ENCODE measurements at places on chromosomes 4 and X.

- no peak for DNase-seq
Measured at GRCh38 chr4:21011106-21011505, 310.8 kb downstream of the PACRGL start.

GRCh38 chrX:153593811-153594500 lies 5.0 kb downstream of the CCNQ start:
- DNase-seq, result no peak

DNA sequence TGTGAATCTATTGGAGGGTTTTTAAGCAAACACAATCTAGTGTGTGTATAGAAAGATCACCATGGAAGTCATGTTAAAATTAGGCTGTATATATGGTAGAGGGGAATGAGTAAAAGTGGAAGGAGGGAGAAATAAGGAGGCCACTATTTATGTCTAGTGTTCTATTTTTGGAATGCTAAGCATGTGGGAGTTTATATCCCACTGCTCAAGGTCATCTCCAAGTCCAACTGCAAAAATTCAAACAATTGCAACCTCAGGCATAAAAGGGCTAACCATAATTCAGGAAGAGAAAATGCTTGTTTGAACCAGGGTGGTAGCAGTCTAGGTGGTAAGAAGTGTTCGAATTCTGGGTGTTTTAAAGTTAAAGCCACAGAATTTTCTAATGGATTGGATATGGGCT lies 39.2 kb downstream of the SERPINA7 start:
- no peak for DNase-seq

DNA sequence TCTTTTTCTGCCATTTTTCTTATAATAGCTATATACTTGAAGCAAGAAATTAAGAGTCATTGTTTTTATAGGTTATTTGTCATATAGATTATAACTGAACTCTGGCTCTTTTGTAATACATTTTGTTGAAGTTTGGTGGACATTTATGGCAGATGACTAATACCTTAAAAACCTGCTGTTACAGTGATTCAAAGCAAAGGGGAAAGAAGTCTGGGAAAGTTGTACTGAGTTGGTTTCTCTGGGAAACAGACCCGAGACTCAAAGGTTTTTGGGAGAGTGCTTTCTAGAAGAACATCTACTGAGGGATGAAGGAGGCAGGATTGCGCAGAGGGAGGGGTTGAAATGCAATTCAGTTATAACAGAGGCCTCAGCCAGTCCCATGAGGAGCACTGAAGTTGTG lies 35.9 kb downstream of the NAP1L5 start:
- no peak for DNase-seq

- DNase-seq, result peak; percentile 76
Measured at GRCh38 chr4:128570387-128570975, 239.0 kb upstream of the JADE1 start.

DNA sequence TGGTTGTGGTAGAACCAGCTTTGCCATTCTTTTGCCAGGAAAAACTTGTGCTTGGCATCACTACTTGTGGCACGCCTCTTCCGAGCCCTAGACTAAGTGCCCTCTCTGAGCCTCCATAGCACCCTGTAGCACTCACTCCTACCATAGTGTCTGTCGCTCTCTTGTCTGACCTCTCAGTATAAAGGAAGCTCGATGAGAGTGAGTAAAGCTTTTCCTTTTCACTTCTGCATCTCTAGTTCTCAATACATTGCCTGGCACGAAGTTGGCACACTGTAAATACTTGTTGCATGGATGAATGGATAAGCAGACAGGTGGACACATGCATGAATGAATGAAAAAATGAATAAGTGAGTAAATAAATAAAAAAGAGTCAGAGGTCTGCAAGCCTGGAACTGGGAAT lies 48.3 kb downstream of the TLR10 start:
- DNase-seq, result no peak

DNA sequence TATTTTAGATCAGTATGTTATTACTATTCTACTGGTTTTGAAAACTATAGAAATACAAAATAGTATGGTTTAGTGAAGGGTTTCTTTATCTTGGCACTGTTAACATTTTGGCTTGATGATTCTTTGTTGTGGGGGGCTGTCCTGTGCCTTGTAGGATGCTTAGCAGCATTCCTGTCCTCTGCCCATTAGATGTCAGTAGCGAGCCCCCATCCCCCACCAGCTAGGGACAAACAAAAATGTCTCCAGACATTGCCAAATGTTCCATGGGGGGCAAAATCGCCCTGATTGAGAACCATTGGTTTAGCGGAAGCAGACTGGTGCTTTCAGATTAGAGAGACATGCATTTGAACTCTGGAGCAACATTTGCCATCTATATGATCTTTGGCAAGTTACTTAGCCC lies 23.3 kb downstream of the SPARCL1 start:
- DNase-seq, result no peak

GRCh38 chr4:40254608-40255392 lies 58.0 kb downstream of the RHOH start:
- no peak for DNase-seq

GRCh38 chr4:161926033-161926828 lies 237.6 kb downstream of the FSTL5 start:
- peak; percentile 3 for DNase-seq

DNA sequence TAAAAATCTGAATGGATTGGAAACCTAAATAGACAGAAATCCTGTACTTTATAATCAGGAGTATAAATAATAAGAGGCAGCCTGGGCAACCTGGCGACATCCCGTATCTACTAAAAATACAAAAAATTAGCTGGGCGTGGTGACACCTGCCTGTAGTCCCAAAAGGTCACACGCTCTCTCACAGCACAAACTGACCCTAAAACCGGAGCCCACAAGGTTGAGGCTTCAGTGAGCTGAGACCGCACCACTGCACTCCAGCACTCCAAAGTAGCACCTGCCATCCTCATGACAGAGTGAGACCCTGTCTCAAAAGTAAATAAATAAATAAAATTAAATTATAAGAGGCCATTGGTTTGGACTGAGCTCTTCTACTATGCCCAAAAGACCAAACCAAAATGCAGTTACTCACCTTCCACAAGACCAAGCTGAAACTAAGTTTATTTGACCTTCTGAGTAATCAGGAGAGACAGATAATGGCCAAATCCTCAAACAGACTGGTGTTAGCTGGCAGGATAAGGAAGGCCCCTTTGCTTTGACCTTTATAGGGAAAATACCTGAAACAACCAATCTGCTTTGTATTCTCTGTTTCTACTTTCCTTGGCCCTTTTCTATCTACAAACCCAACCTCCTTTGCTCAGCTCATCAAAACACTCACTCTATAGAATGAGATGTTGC lies 3.2 kb upstream of the GRSF1 start:
- DNase-seq, result no peak

DNA sequence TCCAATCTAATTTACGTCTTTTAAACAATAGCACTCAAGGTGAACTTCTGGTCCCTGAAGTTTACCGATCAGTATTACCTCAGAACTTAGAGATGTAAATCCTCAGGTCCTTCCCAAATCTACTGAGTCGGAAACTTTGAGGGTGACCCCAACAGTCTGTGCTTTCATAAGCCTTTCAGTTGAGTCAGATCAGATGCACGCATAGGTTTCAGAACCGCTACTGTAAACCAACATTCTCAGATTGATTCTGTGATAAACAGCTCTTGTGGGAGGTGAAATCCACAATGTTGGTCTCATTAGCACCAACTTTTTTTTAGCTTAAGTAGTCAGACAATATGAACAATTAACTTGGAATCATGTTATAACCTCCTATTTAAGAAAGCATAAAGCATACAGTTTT lies 86.0 kb downstream of the WWC2 start:
- peak; percentile 17 for DNase-seq

GRCh38 chrX:41932885-41933284 lies 9.5 kb upstream of the CASK start:
- no peak for DNase-seq

GRCh38 chr4:993111-994029 lies at the start of gene SLC26A1:
Gene SLC26A1 (minus strand): TSS chr4:993404. CDS start chr4:991703, 1,701 bp downstream.
- DNase-seq, result no peak

DNA sequence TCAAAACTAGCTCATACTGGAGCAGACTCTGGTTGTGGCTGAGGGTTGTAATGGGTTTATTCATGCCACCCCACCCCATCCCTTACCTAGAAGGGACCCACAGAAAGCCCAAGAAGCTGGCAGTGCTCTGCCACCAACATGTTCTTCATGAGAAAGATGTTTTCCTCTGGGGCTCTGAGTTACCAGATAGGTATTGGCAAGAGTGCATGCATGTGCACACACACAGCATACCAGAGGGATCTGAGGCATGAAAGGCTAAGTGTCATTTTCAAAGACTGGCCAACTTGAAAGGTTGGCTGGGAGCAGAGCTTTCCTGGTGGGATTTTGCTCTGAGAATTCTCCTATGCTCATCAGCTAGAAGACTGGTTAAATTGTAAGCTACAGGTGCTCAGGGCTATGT lies 65.2 kb downstream of the PHOX2B start:
- DNase-seq, result no peak

DNA sequence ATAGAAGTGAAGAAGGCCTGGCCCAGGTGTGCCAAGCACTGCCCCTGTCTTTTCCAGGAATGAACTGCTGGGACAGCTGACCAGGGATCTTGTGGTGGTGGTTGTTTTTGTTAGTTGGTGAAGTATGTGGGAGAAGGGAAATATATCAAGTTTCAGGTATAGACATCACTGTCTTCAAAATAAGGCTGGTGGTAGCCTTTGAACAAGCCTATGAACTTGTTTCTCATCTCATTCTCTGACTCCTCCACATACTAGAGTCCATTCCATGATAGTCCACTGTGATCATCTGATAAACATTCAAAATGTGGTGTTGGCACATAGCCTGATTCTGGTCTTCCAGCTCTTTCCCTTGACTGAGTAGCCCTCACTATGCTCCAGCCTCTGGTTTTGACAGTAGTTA lies 303.7 kb downstream of the CAMK2D start:
- DNase-seq, result no peak

DNA sequence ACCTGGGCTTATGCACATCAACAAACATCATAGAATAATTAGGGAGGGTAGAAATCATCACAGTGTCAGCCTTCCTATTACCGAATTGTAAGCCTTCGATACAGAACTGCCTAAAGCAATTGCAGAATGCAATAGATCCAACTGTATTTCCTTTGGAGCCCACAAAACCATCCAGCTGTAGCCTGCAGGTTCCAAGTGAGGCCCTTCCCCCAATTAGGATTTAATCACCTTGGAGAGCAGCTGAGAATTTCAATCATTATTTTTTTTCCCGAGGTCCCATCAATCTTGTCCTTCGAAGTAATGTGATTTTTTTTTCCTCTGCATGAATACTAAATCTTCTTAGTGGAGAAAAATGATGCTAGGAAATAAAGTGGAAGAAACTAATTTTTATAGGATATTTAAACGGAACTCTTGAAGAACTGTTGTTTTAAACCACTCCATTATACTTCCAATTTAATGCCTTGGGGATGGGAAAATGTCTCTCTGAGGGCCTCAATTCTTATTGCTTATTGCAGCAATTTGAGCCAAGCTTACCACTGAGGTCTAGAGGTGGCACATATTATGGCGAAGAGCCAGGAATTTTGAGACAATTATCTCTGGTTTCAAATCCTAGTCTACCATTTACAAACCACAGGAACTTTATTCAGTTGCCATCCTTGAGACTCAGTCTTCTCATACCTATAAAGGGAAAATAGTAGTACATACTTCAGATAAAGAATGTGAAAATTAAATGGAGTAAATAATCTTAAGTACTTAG lies 953.4 kb upstream of the IGFBP7 start:
- no peak for DNase-seq

Measured in KBM-7 (cell line).